Upper lobe of right lung (tissue), 1 donor: ENCODE measurements at places on chromosomes 2 and 18. TPM values are rescaled to one million over a fixed set of nuclear protein-coding genes. Genes with fewer than 3 reads are reported as not detected.

DNA sequence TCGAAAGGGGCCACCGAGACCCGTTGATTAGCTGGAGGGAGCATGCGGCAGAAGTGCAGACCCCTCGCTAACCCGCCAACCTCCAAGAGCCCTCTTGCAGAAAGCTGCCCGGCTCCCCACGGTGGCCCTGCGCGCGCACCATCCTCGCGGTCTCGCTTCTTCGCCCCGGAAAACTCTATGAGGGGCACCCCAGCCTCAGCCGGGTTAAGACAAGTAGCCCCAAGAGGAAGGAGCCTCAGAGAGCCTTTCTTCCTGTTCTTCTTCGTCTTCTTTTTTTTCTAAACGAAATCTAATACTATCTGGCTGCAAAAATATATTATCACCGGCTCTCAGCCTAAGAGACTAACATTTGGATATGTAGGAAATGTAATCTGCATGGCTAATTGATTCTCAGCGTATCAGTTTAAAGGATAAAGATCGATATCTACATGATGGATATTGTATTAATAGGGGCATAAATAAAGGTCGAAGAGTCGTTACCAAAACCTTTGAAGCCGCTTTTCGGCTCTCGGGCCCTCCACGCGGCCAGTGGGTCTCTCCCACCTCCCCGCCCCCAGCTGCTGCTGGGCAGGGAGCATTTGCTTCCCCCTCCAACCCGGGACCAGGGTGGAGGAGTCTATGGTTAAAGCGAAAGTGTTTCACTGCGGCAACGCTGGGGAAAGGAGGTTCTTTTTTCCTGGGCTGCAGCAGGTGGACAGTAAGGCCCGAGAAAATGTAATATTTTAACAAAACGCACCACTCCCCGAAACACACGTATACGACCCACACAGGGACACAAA, 6.1 kb upstream of the PAX3 start:
- no peak for DNase-seq

- no peak for DNase-seq
Observed at GRCh38 chr2:122704109-122704563, 948.7 kb downstream of the TSN start.

DNA sequence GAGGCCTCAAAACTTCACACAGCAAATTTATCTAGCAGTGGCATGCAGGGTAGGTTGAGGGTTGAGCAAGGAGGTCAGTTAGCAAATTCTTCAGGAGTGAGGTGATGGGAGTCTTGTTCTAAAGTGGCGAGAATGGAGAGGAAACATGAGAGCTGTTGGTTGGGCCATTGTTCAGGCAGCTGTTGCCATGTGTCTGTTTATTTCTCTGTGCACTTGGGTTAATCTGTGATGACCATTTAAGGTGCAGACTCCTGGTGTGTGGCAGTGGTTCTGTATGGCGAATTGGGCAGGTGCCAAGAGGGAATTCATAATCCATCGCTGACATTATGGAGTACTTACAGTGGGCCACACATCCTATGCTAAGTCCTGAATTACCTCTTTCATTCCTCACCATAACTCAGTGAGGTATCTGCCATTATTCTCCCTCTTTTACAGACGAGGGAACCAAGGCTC, 30.4 kb downstream of the TMEM178A start:
- DNase-seq = no peak

GRCh38 chr2:232773815-232774214, 2.5 kb downstream of the KCNJ13 start:
- no peak for DNase-seq

The UGT1A3 gene
- not detected for total RNA-seq

The GAL3ST2 gene
- not detected for total RNA-seq

The RAPH1 gene
- 93.4 TPM for total RNA-seq

The LBH gene
- 272 TPM for total RNA-seq
